ENCODE measurements at places on chromosomes 16 and 17.

DNA sequence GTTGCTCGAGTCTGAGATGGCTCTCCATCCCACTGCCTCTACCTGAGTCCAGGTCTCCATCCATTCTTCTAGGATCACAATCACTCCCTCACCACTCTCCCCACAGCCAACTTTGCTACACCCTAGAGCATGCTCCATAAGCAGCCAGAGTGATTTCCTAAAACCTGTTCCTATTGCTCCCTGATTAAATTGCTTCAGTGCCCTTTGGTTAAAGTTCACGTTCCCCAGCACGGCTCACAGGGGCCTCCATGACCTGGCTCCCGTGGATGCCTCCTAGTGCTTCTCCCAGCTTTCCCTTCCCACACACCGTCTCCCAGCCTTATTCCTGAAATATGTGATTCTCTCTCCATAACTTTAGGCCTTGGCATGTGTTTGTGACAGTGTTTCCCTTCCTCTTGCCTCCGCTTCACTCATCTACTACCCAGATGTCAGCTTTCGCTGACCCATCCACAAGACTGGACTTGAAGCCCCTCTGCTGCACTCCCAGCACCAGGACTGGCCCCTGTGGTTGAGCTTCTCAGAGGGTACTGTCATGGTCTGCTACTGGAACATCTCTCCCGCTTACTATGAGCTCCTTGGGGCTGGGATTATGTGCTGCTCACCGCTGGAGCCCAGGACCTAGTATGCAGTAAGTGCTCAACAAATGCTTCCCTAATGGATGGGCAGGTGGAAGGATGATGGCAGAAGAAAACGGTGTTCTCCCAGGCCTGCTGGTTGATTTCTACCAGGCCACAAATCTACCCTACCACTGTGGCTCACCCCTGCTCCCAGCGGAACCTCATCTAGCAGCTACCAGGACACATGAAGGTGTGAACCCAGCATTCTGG is 17.9 kb downstream of the MYO18A start:
- no peak for DNase-seq

DNA sequence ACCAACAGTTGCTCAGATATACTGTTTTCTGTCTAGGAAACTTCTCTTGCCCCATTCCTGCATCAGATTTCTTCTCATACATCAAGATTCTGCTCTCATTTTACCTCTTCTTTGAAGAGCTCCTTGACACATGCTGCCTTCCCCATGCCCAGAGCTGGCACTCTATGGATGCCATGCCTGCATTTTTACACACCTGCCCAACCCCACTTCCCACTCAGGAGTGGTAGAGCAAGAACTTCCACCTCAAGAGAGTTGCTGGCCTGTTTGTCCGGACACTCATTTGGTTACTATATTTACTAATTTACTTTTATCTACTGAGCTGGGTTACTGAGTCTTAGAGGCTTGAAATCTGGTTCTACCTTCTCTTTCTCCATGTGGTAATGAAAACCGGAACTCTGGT is 98.3 kb upstream of the HLF start:
- no peak for DNase-seq

DNA sequence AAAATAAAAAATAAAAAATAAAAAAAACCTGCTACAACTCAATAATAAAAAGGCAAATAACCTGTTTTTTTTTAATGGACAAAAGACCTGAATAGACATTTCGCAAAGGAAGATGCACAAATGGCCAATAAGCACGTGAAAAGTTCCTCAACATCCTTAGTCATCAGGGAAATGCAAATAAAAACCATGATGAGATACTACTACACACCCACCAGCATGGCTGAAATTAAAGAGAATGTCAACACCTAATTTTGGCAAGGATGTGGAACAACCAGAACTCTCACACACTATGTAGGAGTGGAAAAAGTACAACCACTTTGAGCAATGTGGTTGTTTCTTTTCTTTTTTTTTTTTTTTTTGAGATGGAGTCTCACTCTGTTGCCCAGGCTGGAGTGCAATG is 24.6 kb downstream of the COG7 start:
- no peak for DNase-seq

DNA sequence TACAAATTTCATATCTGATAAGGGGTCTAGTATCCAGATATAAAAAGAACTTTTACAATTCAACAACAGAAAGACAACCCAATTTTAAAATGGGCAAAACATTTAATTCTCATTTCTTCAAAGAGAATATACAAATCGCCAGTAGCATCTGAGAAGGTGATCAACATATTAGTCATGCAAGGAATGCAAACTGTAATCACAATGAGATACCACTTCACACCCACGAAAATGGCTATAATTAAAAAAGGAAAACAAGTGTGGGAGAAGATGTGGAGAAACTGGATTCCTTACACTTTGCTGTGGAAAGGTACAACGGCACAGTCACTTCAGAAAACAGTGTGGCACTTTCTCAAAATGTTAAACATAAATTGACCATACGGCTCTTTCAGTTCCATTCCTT is 168.2 kb downstream of the VPS53 start:
- DNase-seq: no peak

DNA sequence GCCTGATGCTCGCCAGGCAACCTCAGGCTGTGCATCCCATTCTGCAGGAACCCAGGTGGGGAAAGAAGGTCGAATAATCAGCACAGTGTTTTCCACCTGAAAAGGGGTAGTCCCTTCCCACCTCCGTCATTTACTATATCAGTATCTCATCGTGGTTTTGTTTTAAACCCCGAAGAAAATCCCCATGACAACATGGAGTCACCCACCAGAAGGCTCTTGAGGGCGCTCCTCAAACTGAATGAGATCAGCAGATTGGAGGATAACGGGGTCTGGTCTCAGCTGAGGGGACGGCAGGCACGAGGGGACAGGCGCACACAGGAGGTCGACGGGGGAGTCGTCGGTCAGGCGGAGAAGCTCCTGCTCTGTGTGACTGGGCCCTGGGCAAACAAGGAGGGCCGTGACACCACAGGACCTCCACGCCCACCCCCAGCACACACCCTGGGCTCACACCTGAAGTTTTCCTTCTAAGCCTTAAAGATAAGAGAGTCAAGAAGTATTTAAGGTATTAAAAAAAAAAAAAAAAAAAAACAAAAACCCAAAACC is 44.2 kb downstream of the MARF1 start:
- DNase-seq: no peak

DNA sequence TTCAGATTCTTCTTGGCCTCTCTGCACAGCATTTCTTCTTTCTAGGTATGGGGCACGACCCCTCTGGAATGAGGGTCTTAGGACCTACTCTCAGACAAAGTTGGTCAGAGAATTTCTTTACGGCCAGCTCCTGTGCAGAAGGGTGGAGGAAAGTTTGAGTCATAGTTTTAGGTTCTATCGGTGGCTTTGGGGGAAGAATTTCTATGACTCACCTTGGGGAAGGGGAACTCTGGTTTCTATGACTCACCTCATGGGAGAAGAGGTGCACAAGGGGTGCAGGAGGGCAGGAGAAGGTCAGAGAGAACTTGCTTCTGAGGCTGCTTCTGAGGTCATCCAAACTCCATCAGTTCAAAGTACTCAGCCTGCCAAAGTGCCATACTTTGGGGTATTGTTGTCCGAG is 2.5 kb upstream of the ABCC12 start:
- DNase-seq: peak; percentile 19

DNA sequence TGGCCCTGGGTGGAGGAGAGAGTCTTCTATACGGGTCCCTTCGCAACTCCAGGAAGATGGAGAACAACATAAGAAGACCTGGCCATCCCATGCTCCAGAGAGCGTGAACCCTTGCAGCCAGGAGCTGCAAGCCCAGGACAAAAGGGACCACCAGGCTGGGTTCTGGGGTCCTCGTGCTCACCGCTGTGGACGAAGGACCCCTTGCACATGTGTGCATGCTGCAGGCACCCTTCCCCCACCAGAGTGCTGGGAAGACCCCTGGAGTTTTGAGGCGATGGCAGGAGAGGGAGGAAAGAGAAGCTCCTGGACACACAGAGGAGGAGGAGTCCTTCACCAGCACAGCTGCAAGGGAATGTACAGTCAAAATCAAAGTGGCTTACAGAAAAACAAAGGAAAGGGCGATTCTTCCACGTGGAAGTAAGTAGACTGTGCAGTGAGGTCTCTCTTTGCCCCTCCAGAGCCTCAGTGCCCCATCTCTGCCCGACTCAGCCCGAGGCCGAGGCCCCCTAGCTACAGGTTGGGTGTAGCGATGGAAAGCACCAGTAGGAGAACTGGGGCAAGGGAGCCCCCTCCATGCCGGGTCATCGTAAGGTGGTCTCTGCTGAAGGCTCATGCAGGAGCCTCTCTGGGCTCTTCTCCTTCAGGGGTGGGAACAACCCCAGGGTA is 51.3 kb downstream of the PIMREG start:
- no peak for DNase-seq

GRCh38 chr17:74430706-74431567 is 951 bp upstream of the GPRC5C start:
- DNase-seq: no peak

GRCh38 chr17:46720408-46720807 is 98.1 kb downstream of the WNT3 start:
- no peak for DNase-seq

DNA sequence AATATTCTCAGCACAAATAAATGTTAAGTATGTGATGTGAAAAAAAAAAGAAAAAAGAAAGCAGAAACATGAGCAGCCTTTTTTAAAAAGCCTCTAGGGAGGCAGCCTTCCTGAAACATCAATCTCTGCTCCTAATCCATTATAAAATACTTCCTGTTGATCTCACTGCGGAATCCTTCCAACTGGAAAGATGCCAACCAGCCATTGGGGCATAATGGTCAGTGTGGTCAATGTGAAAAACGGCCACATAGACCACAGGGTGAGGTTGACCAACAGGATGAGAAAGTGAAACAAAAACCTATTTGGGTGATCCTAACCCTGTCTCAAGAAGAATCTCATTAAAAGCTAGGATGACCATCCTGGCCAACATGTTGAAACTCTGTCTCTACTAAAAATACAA is 26.1 kb upstream of the ABCA8 start:
- no peak for DNase-seq

DNA sequence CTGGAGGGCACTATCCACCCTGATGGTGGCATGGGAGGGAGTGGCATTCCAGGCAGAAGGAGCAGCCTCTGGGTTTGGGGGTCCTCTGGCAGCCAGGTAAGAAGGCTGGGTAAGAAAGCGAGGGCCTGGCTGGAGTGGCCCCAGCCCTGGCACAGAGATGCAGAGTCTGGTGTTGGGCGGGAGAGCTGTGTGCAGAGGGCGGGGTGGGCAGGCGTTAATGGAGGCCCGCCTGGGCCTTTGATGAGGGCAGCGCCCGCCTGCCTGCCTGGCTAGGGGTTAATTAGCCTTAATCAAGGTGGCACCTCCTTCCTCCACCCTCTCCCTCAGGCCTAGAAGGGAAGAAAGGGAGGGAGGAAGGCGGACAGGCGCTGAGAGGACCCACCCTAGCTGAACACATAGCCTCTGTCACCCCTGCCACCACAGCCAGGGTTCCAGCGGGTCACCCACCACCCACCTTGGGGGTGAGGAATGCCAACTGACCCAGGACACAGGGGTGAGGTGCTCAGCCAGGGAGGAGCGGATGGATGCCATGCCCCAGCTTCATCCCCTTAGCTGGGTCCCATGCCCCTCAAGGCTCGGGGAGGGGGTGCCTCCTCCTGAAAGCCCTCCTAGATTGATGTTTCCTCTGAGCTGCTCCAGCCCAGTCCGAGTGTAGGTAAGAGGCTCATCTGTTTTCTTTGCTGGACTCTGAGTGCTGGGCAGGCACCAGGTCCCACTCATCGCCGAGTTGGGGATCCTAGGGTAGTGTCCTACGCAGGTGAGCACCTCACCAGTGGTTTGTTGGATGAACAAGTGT is 13.4 kb upstream of the FAM83G start:
- DNase-seq: no peak

- no peak for DNase-seq
Observed at GRCh38 chr17:58324409-58325288, 3.9 kb downstream of the TSPOAP1 start.

DNA sequence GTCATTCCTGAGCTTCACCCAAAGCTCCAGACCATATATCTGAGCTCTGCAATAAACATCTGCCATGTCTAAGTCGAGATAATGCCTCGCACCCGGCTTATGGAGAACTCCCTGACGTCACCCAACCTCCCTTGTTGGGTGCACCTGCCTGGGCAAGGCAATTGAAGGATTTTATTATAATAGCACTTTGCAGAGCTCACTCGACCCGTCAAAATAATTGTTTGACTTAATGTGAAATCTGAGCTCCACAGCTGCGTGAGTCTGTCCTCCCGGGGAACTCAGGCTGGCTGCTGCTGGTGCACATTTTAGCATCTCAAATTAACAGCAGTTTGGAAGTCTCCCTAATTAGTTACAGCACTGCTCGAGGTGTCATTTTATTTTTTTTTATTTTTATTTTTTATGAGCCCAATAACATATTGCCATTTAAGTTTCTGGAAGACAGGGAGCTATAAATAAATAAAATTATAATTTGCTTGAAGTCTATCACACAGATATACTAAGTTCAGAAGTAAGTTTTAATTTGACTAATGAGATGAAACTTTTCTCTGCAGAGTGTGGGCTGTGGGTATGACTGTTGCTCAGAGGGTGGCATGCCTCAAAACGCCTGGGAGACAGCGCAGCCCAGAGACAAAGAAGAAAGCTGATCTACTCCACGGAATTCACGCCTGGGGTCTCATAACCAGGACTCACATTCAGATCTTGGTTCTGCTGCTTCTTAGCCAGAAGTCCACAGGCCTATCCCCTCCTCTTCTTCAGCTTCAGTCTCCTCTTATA is 401.4 kb upstream of the C16orf82 start:
- DNase-seq: no peak

DNA sequence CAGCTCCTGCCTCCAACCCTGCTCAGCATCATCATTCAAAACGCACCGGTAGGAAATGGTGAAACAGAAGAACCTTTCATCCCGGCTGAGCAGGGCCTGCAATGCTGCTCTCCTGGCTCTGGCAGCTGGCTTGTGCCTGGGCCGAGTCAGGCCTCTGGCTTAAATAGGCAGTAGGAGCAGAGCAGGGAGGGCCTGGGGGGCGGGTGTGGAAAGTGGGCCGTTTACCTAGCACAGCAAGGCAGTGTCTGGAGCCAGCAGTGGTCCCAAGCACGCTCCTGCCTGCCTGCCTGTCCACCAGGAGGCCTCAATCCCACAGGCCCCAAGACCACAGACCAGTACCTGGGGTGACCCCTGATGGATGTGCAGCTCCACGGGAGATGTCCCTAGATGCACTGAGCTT is 59.3 kb downstream of the SMPD3 start:
- DNase-seq: no peak

GRCh38 chr16:79598348-79599181 is 2.0 kb downstream of the MAF start:
- DNase-seq: no peak

DNA sequence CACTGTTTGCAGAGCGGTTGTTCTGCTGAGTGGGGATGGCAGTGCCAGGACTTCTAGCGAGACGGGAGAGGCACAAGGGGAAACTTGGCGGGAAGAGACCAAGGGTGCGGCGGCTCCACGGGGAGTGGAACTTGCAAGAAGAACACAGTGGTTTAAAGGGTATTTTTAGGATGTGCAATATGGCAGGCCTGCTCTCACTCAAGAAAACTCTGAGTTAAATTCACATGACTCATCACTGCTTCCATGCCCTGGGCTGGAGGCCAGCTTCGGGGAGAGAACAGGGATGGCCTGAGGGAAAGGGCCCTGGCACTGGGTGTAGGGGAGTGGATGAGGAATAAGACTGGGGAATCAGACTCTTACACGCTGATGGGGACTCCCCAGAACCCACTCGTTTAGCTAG is 13.3 kb upstream of the CD300LD start:
- no peak for DNase-seq

GRCh38 chr16:71807905-71808592 is 585 bp downstream of the AP1G1 start:
- peak; percentile 54 for DNase-seq

Measured in stimulated activated CD4-positive, alpha-beta T cell treated with anti-CD3 and anti-CD28 coated beads, TNF-alpha, amount 100 ng/mL, for 24 hours (primary cell).